ENCODE measurements at places on chromosomes 1 and 21.

DNA sequence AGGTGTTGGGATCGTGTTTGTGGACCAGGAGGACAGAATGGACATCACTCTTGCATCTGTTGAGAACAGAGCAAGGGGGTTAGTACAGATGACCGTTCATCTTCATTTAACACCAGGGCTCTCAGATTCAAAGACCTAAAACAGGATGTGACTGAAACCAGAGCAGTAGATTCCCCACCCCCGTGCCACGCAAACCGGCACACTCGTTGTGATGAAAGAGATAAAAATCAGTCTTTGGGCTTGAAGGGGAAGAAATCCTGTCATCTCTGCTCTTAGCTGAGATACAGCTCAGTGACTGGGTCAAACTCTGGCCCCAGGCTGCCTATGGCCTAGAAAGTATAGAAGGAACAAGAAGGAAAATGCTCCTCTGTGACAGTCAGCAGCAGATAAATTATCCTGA, 146.2 kb upstream of the KRTAP19-8 start:
- peak; percentile 82 for DNase-seq

GRCh38 chr1:91791103-91791502, 94.8 kb downstream of the TGFBR3 start:
- no peak for DNase-seq

DNA sequence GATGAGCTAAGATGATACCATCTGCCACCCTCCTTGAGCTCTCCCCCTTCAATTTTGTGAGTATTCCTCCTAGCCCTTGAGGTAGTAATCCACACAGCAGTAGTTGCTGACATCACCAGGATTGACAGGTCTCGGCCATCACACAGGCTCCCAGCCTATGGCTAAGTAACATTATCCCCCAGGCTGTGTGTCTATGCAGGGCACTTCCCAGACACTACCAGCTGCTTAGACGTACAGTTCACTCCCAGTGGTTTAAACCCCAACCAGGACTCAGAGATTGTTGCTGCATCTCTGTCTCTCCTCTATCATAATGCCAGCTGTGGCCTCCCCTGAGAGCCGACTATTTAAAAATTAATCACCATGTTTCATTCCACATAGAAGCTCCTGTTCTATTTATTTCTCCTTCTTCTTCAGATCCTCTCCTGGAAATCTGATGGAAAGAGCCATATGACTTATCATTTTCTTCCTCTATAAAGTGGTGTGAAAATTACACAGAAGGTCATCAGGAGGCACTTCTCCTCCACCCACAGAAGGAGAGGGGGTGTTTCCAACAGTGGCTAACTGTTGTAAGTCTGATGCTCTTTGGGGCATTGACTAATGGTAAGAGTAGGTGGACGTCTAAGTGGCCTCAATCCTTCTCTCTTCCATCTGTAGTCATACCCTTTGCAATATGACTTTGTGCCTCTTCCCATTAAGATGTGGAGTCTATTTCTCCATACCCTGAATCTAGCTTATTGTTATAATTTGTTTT, 396.3 kb downstream of the SETD4 start:
- no peak for DNase-seq

DNA sequence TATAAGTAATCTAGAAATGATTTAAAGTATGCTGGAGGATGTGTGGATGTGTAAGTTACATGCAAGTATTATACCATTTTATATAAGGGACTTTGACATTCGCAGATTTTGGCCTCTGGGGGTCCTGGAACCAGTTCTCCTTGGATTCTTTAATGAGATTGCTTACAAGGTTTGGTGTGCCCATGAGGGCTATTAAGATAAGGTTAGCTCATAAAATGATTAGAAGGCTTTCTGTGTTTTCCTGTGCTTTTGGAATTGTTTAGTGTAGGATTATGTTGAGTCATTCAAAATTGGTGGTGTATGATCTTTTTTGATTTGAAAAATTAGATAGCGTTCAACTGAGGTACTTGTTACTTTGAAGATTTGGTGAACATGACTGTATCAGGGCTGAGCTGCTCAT, 5.6 kb downstream of the USP25 start:
- no peak for DNase-seq

DNA sequence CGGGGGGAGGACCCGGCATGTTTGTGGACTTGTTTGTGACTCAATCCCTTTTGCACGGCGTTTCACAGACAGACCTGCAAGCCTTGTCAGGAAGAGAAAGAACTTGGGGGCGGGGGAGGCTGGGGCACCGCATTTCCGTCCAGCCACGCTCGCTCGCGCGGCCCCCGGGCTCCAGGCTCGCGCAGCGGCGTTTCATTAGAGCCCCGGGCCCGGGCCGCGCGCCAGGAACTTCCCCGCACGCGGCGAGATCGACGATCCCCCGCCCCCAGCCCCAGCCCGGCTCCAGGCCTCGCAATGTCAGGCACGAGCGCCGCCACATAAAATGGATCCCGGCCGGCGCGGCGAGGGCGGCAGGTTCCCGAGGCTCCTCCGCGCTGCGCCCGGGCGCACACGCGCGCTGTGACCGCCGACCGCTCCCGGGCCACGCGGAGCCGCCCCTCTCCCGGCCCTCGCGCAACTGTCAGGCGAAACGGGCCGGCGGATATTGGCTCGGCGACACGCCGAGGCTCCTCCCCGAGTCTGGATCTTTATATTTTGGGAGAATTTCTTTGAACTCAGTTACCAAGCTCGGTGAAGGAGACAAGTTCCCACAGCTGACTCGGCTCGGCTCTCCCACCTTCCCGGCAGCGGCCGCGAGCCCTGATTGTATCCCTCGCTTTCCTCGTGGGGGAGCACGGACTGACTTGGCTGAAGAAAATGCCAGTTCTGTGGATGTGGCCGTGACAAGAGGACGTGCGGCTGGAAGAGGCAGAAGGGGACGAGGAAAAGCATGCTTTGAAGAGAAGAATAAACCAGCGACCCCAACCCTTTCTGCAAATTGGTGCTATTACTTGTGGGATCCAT, at the start of gene KIF26B:
Gene KIF26B (plus strand): TSS at position 557 of the 843 bp plus-strand sequence. CDS start 440 bp downstream, outside the sequence.
- DNase-seq, result peak; percentile 35

- no peak for DNase-seq
These were observed 4.2 kb upstream of the FAM131C start for GRCh38 chr1:16077406-16078245.

DNA sequence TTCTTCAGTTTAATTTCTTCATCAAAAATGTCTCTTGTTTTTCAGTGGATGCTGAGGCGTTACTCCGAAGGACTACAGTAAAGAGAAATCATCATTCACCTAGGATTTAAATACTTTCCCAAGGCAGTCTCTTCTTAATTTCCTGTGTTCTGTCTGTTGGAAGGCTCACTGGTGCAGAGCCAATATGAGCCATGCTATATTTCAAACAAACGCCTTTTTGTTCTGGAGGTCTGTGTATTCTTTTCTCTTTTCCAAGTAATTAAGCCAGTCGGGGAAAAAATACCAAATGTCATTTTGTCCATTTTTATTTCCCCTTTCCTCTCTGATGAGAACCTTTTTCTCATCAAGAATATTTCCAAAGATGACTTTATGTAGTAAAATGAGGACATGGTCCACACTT, 206.5 kb downstream of the RWDD3 start:
- no peak for DNase-seq

Data from stimulated activated CD4-positive, alpha-beta T cell treated with anti-CD3 and anti-CD28 coated beads, Interleukin-4, amount 100 ng/mL, for 24 hours (primary cell).